ENCODE measurements at places on chromosomes 4 and X. TPM values are rescaled to one million over a fixed set of nuclear protein-coding genes. Genes with fewer than 3 reads are reported as not detected.

GRCh38 chr4:175929441-175929840 is 117.4 kb upstream of the GPM6A start:
- DNase-seq, result no peak

Gene DSPP
- not detected for total RNA-seq

- no peak for DNase-seq
Measured at GRCh38 chrX:41352329-41352838, 18.4 kb downstream of the DDX3X start.

Gene DLG3
- 25.5 TPM for total RNA-seq

- no peak for DNase-seq
Measured at GRCh38 chr4:8560265-8561047, 19.7 kb upstream of the GPR78 start.

DNA sequence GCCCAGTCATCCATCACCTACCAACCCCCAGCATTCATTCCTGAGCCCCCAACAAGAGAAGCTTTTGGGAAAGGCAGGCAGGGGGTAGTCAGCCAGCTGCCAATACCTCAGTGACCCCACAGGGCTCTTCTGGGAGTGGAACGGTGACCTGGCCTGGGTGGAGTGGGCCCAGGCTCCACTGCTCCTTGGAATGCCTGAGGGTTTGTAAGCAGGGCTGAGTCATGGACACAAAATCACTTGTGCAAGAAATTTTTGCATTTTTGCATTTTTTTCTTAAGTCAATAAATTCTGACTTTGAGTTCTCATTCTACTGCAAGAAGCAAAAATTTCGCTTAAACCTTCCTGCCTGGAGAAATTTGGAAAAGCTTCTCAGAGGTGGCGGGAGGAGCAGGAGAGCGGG is 18.5 kb downstream of the SORCS2 start:
- DNase-seq, result no peak

DNA sequence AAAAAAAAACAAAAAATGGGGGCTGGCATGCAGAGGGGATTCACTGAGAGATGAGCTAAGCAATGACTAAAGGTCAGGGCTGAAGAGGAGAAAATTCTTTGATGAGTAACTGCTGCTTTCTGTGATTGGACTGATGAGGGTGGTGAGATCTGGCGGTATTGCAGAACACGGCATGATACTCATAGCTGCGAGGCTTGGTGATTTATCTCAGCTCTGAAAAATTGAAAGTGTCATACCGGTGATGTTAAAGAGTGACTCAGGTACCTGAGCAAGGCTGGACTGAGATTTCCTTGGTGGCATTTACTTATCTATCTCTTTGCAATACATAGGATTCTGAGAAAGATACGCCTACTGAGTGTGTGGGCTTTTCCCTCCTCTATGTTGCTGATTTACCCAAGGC is 204.1 kb upstream of the DDX53 start:
- DNase-seq, result no peak

DNA sequence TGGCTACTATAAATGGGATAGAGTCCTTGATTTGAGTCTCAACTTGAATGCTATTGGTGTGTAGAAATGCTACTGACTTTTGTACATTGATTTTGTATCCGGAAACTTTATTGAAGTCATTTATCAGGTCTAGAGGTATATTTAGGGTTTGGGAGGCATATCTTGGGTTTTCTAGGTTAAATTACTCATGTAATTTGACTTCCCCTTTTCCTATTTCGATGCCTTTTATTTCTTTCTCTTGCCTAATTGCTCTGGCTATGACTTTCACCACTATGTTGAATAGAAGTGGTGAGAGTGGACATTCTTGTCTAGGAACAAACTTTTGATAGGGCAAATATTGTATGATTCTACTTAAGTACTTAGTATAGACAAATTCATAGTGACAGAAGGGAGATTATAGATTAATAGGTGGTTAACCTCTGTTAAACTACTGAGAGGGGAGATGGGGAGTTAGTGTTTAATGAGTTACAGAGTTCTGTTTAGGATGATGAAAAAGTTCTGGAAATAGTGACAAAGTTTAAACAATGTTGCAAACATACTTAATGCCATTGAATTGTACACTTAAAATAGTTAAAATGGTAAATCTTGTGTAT is 22.8 kb upstream of the HSPA4L start:
- no peak for DNase-seq

Gene JADE3
- 1.4 TPM for total RNA-seq

Gene TMPRSS11B
- total RNA-seq, result not detected

GRCh38 chrX:24260842-24261550 is 52.9 kb downstream of the SUPT20HL2 start:
- peak; percentile 40 for DNase-seq

GRCh38 chr4:156606554-156607477 is 364.8 kb downstream of the PDGFC start:
- no peak for DNase-seq

- no peak for DNase-seq
Measured at GRCh38 chrX:80223982-80224579, 196.2 kb upstream of the TENT5D start.

DNA sequence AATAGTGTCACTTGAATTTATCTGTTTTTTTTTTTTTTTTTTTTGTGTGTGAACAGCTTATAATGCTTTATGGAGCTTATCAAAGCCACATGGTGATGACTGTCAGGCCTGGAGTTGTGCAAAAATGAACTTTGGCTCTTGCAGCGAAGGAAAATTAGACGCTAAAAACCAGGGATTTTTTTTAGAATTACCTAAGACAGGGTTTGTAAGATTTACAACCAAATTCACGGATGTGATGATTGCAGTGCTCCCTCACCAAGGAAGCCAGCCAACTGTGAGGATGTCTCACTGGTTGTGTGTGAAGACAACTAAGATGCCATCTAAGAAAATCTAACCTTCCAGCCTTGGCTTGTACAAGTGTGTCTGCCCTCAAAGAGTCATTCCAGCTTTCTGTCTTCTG is 127.1 kb upstream of the SLC4A4 start:
- no peak for DNase-seq

- no peak for DNase-seq
Measured at GRCh38 chr4:38659346-38659745, 4.7 kb upstream of the KLF3 start.

- no peak for DNase-seq
Measured at GRCh38 chr4:52112411-52112810, 61.3 kb downstream of the SPATA18 start.

Gene C4orf51
- total RNA-seq, result not detected
